ENCODE measurements at places on chromosomes 16 and 17. TPM values are rescaled to one million over a fixed set of nuclear protein-coding genes. Genes with fewer than 3 reads are reported as not detected.

Gene XAF1
- polyA plus RNA-seq: 26.4 TPM

Gene HSD17B1
- polyA plus RNA-seq: 5.5 TPM

Gene KRTAP16-1
- not detected for polyA plus RNA-seq

Gene PCYT2
- 22.7 TPM for polyA plus RNA-seq

Gene MRPL28
- polyA plus RNA-seq: 85.0 TPM

Gene RAMP2
- polyA plus RNA-seq: 51.7 TPM

Gene SCIMP
- 28.9 TPM for polyA plus RNA-seq

Gene PRR35
- not detected for polyA plus RNA-seq

Gene OR1F1
- not detected for polyA plus RNA-seq

Gene ARHGAP44
- polyA plus RNA-seq: 0.99 TPM

Gene KRT222
- 2.2 TPM for polyA plus RNA-seq

Gene GJC1
- polyA plus RNA-seq: 0.80 TPM

Gene DERL2
- polyA plus RNA-seq: 62.3 TPM

Gene SOCS1
- 43.3 TPM for polyA plus RNA-seq

Gene PRSS36
- 1.5 TPM for polyA plus RNA-seq

Gene GNGT2
- 22.7 TPM for polyA plus RNA-seq

Gene KRT39
- polyA plus RNA-seq: not detected

Gene CDRT15
- not detected for polyA plus RNA-seq

Gene ITGAL
- polyA plus RNA-seq: 26.6 TPM

Gene RIPOR1
- polyA plus RNA-seq: 29.9 TPM

Gene TVP23A
- 0.72 TPM for polyA plus RNA-seq

Gene YPEL3
- 223 TPM for polyA plus RNA-seq

Gene RBFOX1
- polyA plus RNA-seq: 0.07 TPM

Gene ABR
- 22.2 TPM for polyA plus RNA-seq

Gene C16orf86
- 8.9 TPM for polyA plus RNA-seq

Gene HOXB2
- polyA plus RNA-seq: 7.2 TPM

Gene SPATA22
- polyA plus RNA-seq: 0.24 TPM

Gene UNC13D
- 53.0 TPM for polyA plus RNA-seq

Gene WNT3
- 0.63 TPM for polyA plus RNA-seq

Gene CD300LB
- 1.0 TPM for polyA plus RNA-seq

Gene CCDC200
- polyA plus RNA-seq: 0.17 TPM

Data from spleen (tissue), 13 donors.